B cell (primary cell): ENCODE measurements at places on chromosomes 6 and 20. TPM values are rescaled to one million over a fixed set of nuclear protein-coding genes. Genes with fewer than 3 reads are reported as not detected.

Gene FBXO5
- total RNA-seq, result 14.1 and 14.6 TPM in 2 replicates

Gene ATP6V1G2
- total RNA-seq, result 3.3 and 4.4 TPM in 2 replicates

Gene CAGE1
- total RNA-seq, result 0.32 and 0.34 TPM in 2 replicates

Gene BEND6
- not detected in 2 replicates for total RNA-seq

Gene BIRC7
- total RNA-seq, result not detected in 2 replicates

Gene PTK7
- not detected in 2 replicates for total RNA-seq

Gene CFAP206
- not detected in 2 replicates for total RNA-seq

Gene TCP11
- not detected in 2 replicates for total RNA-seq

Gene RNF182
- 0.10 TPM in 1 of 2 replicates, not detected in the other for total RNA-seq

Gene RIPPLY2
- not detected in 2 replicates for total RNA-seq

Gene TRDN
- total RNA-seq, result not detected in 2 replicates

Gene NOL7
- 48.6 and 58.3 TPM in 2 replicates for total RNA-seq

Gene RAD21L1
- not detected in 2 replicates for total RNA-seq

Gene PRL
- not detected in 2 replicates for total RNA-seq

Gene NKX2-2
- not detected in 2 replicates for total RNA-seq

Gene C20orf141
- not detected in 2 replicates for total RNA-seq

Gene RFX6
- total RNA-seq, result not detected in 2 replicates

Gene GUCA1A
- not detected in 2 replicates for total RNA-seq

Gene GPSM3
- total RNA-seq, result 184 and 194 TPM in 2 replicates

Gene MYL9
- 3.5 and 3.8 TPM in 2 replicates for total RNA-seq

Gene CPXM1
- total RNA-seq, result 1.6 and 1.9 TPM in 2 replicates

Gene ZFP57
- 5.0 and 5.1 TPM in 2 replicates for total RNA-seq

Gene CST11
- total RNA-seq, result not detected in 2 replicates

Gene FAM83C
- not detected in 2 replicates for total RNA-seq

Gene FOXA2
- total RNA-seq, result not detected in 2 replicates

Gene EPB41L1
- total RNA-seq, result 1.3 and 2.3 TPM in 2 replicates

Gene RNF144B
- total RNA-seq, result 17.0 and 21.4 TPM in 2 replicates

Gene TRAPPC3L
- total RNA-seq, result not detected in 2 replicates

Gene MYCT1
- not detected in 2 replicates for total RNA-seq

Gene CST5
- not detected in 2 replicates for total RNA-seq

Gene KCNG1
- total RNA-seq, result 16.9 and 20.3 TPM in 2 replicates

Gene FAM210B
- 10.5 and 13.6 TPM in 2 replicates for total RNA-seq

Gene PTPRT
- not detected in 2 replicates for total RNA-seq

Gene BTNL2
- not detected in 2 replicates for total RNA-seq

Gene SMIM28
- total RNA-seq, result not detected in 2 replicates

Gene HLA-DQA1
- total RNA-seq, result 463 and 489 TPM in 2 replicates

Gene STXBP5
- 24.1 and 25.5 TPM in 2 replicates for total RNA-seq
